DMS79 (cell line): ENCODE measurements at places on chromosomes 5 and 9.

GRCh38 chr5:171898386-171898785 lies 108.1 kb downstream of the FBXW11 start:
- no peak for DNase-seq

DNA sequence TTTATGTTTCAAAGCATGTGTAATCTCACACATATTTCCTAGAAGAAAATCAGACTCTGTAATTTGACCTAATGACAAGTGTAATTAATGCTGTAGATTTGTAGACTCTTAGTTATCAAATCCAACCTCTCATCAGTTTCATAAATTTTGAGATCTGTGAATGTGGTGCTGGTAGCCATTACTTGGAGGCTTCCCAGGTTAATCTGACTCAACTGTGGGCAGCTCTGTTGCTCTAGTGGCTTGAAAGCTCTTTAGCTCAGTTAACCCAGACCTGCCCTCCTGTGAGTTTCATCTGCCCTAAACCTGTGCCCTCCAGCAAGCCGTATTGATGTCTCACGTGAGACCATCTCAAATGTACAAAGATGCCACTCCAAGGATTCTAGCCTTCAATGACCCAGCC lies 323.4 kb downstream of the FBXL7 start:
- DNase-seq, result no peak

- no peak for DNase-seq
Measured at GRCh38 chr9:131470581-131470991, 32.1 kb upstream of the POMT1 start.

GRCh38 chr9:4276856-4277255 lies 23.0 kb downstream of the GLIS3 start:
- DNase-seq, result no peak

GRCh38 chr9:135971892-135972291 lies 10.7 kb upstream of the UBAC1 start:
- peak; percentile 39 for DNase-seq

DNA sequence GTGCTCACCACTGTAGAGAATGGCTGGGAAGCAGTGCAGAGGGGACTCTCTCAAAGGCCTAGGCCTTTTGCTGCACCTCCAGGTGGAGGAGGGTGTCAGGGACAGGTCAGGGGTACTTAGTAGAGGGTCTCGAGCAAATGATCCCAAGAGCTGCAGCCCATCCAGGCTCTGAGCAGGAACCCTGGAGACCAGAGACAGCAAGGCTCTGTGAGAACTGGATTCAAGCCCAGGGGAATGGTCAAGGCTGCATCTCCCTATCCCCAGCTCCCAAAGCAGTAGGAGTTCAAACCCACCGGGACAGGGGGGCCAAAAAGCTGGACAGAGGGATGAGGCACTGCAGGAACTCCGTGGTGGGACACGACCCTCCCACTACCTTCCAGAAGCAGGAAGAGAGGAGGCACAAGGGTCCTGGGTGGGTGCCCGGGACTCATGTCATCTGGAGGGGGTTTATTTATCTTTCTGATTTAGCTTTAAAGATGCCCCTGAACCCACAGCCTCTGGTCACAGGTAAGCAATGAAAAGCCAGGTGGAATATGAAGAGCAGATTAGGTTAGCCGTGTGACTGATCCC lies 124.8 kb downstream of the MVB12B start:
- no peak for DNase-seq

DNA sequence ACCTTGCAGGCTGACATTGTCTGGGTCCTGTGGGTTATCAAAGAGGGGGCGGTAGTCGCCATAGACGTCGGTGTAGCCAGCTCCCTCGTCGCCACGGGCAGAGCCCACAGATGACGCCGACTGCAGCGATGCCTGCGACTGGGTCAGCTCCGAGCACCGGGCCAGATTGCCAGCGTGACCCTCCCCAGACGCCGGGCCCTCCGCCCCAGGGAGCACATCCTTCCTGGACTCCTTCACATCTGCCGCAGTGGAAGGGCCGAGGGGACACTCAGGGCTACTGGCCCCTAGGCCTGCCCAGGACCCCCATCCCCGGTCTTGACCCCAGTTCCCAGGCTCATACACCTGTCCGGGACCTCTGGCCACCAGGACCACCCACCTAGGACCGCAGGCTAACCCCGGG lies 13.9 kb downstream of the ABCA2 start:
- DNase-seq, result no peak

DNA sequence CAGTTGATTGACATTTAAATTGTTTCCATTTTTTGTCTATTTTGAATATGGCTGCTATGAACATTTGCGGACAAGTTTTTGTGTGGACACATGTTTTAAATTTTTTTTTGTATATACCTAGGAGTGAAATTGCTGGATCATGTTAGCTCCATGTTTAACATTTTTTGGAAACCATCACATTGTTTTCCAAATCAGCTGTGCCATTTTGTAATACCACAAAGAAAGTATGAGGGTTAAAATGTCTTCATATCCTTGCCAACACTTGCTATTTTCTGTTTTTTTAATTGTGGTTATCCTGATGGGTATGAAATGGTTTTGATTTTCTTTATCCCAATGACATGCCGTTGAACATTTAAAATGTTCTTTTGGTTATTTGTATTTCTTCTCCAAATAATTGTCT lies 52.1 kb downstream of the CARTPT start:
- no peak for DNase-seq

- DNase-seq, result no peak
Measured at GRCh38 chr9:91162784-91163443, 198.8 kb downstream of the AUH start.

- no peak for DNase-seq
Measured at GRCh38 chr5:73946278-73946677, 320.3 kb downstream of the ARHGEF28 start.

DNA sequence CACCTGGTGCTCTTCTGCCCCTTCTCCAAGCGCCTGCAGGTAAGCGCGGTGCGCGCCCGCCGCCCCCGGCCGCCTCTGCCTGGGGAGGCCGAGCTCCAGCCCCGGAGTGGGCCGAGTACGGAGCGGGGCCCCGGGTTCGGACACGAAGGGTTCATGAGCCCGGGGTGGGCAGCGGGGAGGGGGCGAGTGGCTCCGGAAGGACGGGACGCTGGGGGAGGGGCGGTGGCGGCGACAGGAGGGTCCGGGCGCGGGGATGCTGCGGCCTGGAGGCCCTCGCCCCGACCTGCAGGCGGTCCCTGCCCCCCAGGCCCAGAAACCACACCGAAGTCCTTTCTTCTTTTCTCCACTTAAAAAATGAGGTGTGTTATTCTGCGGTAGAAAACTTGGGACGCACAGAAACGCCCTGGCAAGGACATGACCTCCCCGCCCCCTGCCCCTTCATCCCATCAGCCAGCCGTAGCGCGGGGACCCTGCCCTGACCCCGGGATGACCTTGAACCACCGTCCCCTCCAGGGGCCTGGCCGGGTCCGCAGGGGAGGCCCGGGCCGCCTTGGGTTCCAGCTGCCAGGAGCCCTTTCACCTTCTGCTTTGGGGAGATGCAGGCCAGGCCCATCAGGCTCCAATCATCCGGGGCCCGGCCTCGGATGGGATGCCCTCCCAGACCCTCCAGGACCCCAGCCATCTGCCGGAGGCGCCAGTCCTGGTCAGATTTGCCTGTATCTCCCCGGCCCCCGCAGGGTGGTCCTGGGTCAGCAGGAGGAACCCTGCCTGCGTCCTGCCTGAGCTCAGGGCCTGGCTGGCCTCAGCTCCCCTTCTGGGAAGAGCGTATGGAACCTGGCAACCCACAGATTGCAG lies 545 bp downstream of the DIPK1B start:
- no peak for DNase-seq

DNA sequence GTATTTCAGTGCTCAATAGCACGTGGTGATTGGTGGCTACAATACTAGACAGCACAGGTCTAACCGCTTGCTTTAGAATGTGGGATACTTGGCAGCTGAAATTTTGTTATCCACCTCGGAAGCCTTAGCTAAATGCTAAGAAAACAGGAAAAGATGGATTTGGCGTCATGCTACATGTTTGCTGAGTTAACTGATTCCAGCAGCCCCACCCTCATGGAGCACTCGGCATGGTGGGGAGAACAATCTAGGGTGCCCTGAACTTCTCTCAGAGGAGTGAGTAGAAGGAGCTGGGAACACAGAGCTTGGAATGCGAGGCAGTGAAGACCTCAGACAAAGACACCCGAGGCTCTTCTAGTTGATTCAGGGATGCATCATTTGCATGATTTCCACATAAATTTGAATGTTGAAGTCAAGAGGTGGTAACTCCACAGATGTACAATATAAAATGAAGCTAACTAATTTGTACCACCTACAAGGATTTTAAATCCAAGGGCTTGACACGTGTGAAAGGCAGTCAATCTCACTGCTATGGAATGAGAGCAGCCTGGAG lies 145.1 kb upstream of the FSTL4 start:
- no peak for DNase-seq

GRCh38 chr5:173325091-173325698 lies 3.0 kb downstream of the STC2 start:
- DNase-seq, result no peak

- DNase-seq, result no peak
Measured at GRCh38 chr9:20906326-20906725, 125.1 kb downstream of the HACD4 start.

DNA sequence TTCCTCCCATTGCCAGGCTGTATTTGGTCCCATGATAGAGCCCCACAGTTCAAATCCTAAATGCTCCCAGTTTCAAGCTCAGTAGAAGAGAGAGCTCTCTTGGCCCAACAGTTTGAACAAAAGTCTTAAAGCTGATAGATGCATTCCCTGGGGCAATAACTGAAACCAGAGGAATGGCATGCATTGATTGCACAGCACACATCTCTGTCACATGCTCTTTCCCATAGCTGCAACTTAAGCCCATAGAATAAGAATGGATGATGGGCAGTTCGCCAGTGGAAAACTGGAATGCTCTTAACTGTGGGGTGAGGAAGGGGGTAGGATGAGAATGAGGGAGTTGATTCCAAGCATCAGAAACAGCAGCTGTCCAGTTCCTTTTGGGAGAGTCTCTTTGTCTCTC lies 1942.4 kb upstream of the WWC1 start:
- no peak for DNase-seq

DNA sequence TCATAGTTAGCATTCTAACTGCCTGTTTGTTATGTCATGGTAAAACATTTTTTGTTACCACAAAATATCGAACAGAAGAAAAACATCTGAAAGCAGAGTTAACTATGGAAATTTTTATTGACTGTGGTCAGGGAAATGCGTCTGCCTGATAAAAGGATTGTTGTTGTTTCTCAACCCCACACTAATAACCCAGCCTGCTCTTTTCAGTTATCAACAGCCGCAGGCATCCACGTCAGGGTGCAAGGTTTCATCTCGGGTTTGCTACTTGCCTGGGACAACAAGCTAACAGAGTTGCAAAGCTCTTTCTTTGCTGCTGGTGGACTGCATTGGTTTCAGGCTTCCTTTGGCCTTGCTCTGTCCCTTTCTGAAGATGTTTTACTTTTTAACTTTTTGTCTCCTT lies 969.2 kb downstream of the CDH18 start:
- DNase-seq, result no peak
